ENCODE measurements at places on chromosomes 7 and 10. TPM values are rescaled to one million over a fixed set of nuclear protein-coding genes. Genes with fewer than 3 reads are reported as not detected.

GRCh38 chr10:9911488-9911887 is 1106.2 kb upstream of the CELF2 start:
- H3K27me3 ChIP-seq = no peaks in the 10 kb centered on the region
- no peak for DNase-seq
- H3K4me3 ChIP-seq = no peak overlapping the region

DNA sequence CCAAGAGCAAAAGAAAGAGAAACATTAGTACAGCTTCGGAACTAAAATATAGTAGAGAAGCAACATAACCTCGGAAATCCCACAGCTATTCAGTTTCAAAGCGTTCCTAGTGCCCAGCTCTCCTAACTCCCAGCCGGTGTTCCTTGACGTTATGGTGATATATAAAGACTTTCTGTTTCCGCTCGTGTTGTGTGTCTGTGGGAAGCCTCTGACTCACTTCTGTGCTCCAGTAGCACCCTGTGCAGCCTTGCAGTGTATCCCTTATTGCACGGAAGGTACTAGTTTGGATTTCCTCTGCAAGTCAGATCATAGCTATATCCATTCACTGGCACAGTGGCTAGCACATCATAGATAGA is 535 bp downstream of the ASAH2B start:
- H3K27ac ChIP-seq = peak overlapping the region; percentile 93
- H3K4me3 ChIP-seq = peak overlapping the region; percentile 77
- no peaks in the 10 kb centered on the region for H3K27me3 ChIP-seq
- no peaks in the 10 kb centered on the region for H3K36me3 ChIP-seq

HACD1 gene
- 23.9 TPM for polyA plus RNA-seq

- H3K4me3 ChIP-seq = peak overlapping the region; percentile 72
- peaks cover 23% of the 10 kb centered on the region for H3K36me3 ChIP-seq
- H3K4me1 ChIP-seq = peaks cover 2% of the 10 kb centered on the region
- peak; percentile 17 for DNase-seq
- H3K27me3 ChIP-seq = no peaks in the 10 kb centered on the region
Observed at GRCh38 chr10:95655571-95656290, 780 bp downstream of the ALDH18A1 start.

GRCh38 chr7:74617180-74617744 is 40.3 kb upstream of the GTF2I start:
- H3K4me3 ChIP-seq = no peak overlapping the region
- peak overlapping the region; percentile 1 for H3K27ac ChIP-seq
- peaks cover 12% of the 10 kb centered on the region for H3K4me1 ChIP-seq
- H3K27me3 ChIP-seq = no peaks in the 10 kb centered on the region
- peak; percentile 54 for DNase-seq
